ENCODE measurements at places on chromosomes 1 and 21.

- DNase-seq: no peak
Observed at GRCh38 chr1:63967901-63968300, 194.1 kb downstream of the ROR1 start.

DNA sequence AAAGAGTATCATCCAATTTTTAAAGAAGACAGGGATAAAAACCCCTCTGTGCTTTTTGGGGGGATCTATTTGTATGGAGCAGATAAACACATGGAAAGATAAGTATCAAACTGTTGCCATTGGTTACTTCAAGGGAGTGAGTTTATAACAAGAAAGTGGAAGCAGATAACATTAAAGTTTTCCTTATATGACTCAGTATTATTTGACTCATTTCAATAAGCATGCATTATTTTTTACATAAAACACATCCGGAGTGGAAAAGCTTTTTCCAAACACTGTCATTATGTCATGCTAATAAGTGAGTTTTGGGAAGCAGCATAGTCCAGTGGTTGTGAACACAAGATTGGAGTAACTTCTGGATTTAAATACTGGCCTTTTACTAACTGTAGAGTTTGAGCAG lies 452.2 kb downstream of the LTN1 start:
- no peak for DNase-seq

DNA sequence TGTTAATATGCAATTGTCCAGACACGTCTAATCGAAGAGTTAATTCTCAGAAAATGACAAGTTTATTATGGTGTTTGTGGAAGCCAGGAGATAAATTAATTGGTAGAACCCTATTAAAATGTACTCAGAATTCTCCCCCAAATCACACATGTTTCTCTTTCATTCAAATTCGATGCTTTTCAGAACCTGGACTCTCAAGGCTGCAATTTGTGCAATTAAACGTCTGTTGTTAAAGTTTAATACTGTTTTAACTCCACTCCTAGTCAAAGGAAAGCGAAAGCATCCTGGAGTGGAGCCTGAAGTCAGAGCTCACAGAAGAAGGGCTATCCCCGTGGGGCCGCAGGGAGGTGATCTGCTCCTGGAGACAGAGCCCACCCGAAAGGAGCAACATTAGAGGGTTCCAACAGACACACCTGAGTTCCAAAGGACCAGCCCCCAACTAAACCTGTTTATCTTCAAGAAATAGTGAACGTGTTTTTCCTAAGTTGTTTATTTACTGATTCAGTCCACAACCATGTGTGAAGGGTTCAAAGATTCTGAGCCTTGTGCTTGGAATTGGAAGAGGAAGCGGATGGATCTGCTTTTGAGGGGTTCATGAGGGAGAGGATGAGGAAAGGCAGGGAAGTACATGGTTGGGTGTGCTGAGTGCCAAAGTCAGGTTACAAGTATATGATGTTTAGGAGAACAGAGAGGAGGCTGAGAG lies 68.0 kb upstream of the AKT3 start:
- DNase-seq: no peak

DNA sequence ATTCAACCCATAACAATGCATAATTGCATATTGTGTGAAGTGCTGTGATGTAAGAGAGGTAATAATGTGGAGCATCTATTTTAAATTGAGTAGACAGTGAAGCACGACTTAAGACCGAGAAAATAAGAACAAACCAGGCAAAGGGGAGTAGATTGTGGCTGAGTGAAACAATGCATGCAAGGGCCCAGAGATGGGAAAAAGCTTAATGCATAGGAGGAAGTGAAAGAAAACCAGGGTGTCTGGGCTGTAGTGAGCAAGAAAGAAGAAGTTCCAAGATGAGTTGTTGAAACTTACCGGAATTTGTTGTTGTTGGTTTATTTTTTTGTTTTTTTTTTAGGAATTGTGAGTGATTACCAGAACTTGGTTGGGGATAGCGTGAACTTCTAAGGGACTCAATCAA lies 104.7 kb downstream of the SNX7 start:
- DNase-seq: no peak

- DNase-seq: no peak
Observed at GRCh38 chr1:207987164-207987563, 76.2 kb upstream of the CD34 start.

DNA sequence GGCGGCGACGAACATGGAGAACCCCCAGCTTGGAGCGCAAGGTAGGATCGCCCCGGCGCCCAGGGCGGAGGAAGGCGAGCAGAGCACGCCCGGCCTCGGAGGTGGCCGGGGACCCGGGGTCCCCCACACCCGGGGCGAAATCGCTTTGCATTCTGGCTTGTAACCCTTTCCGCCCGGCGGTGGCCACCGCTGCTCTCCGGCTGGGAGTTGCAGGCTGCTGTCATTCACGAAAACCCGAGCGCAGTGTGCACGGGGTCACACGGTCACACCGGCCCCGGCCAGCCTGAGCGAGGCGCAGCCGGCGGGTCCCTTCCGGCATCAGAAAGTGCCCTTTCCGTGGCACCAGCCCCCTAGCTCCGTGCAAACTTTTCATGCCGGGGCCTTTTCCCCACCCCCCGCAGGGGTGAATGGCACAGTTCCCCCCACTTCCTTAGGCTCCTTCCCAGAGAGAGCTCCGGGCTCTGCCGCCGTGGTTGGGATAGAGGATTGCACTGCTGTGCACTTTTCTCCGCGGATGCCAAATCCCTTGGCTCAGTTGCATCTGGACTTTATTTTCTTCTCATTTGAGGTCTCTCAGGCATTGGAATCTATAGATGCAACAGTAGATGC lies 802 bp downstream of the KAZN start:
- no peak for DNase-seq

Data from activated CD4-positive, alpha-beta T cell treated with anti-CD3 and anti-CD28 coated beads, Interleukin-2, amount 50 U/mL, for 4 hours (primary cell).